ENCODE measurements at places on chromosomes 3 and 15. TPM values are rescaled to one million over a fixed set of nuclear protein-coding genes. Genes with fewer than 3 reads are reported as not detected.

Gene CLEC3B
- total RNA-seq = 26.0 TPM

Gene MUC20
- total RNA-seq = 1.9 TPM

GRCh38 chr3:13638927-13639326, 90.0 kb downstream of the FBLN2 start:
- DNase-seq = no peak

GRCh38 chr15:62079594-62079993, 12.8 kb downstream of the C2CD4A start:
- no peak for DNase-seq

DNA sequence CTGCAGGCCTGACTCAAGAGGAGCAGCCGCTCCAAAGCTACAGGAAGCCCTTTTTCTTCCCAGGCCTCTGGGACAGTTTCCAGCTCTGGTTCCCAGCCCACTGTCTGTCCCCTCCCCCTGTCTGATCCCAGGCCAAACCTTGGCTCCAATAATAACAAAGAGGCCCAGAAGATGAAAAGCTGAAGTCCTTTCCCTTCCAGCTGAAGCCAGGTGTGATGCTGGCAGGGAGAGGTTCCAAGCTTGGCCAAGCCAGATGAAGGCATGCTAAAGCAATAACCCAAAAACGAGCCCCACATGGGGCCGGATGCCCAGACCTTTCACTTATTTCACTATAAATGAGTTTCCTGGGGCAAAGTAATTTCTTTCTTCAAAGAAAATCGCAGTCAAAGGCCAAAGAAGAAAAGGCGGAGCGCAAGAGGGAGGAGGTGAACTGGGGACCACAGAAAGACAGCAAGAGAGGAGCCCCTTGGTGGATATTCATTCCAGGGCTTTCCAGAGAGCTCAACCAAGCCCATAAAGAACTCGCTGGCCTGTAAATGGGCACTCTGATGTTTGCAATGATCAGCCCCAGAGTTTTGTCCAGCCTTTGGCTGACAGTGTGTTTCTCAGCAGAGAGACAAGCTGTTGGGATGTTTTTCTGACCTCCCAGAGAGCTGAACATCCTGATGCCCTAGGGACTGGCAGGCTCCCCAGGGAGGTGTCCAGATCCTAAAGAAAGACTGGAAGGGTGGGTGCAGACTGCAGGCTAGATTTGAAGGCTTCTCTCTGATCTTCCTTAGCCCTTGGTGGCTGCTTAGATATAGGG, 157.6 kb downstream of the UACA start:
- DNase-seq = peak; percentile 18

DNA sequence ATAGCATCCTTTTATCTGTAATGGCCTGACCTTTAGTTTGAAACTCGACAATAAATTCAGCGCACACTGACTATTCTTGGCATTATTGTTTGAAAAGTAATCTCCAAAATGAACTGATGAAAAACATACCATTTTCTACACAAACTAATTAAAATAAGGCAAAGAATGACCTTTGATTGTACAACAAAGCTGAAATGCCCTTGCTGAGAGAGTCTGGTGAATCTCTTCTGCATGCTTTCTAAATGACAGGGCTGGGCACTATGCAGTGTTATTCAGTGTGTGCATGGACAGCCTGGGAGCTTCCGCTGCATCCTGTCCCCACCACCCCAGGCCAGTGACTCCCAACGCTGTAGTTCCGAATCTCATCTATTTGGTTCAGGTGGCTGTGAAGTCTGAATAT, 530.8 kb downstream of the FOXP1 start:
- DNase-seq = no peak
